Inflammatory macrophage treated with lipopolysaccharide for 4 hours (primary cell): ENCODE measurements at places on chromosomes 11 and 22.

GRCh38 chr11:8937159-8937558 is 4.4 kb upstream of the C11orf16 start:
- DNase-seq: no peak

- DNase-seq: no peak
Observed at GRCh38 chr11:120750647-120751549, 239.3 kb downstream of the GRIK4 start.

DNA sequence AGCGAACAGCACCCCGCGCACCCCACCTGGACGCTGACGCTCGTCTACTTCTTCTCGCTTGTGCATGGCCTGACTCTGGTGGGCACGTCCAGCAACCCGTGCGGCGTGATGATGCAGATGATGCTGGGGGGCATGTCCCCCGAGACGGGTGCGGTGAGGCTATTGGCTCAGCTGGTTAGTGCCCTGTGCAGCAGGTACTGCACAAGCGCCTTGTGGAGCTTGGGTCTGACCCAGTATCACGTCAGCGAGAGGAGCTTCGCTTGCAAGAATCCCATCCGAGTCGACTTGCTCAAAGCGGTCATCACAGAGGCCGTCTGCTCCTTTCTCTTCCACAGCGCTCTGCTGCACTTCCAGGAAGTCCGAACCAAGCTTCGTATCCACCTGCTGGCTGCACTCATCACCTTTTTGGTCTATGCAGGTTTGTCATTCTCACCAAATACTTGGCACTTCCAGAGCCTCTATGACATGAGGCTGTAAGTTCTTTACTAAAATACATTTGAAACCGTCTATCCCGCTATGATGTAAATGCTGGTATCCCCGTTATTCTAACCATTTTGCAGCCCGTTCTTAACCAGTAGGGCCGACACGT is 535 bp downstream of the AQP11 start:
- no peak for DNase-seq

- DNase-seq: no peak
Observed at GRCh38 chr22:35643991-35644390, 4.3 kb upstream of the APOL6 start.

DNA sequence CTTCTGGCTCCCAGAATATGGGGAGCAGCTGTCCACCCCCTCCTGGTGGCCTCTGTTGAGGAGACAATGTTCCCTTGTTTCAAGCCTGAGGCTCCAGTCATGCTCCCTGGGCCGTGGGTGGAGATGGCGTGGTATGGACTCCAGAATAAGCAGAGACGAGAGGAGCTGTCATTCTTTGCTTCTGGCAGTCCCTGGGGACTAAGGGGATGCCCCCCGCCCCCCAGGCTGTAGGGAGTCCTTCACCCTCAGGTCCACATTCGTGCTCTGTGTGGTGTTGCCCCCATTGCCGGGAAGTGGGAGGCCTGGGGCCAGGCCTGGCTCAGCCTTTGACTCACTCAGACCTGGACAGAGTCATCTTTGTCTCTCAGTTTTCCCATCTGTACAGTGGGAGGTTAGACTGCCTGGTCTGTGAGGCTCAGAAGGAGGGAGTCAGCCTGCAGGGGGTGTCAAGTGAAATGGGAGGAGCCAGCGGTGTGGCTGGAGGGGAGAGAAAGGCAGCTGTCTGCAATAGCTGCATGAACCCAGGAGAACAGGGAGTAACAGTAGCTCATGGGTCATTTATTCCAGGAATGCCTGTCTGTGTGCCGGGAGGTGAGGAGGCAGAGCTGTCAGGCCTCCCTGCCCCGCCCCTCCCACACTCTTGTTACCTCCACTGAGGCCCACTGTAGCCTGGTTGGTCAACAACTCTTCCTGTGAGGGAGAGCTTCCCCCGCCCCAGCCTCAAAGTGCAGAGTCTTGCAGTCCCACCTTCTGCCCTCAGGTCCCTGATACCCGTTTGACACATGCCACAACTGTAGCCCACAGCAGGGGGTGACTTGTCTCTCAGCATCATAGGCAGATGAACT is 6.3 kb downstream of the ARHGEF17 start:
- DNase-seq: no peak

- no peak for DNase-seq
Observed at GRCh38 chr11:31779374-31779791, 31.7 kb downstream of the PAX6 start.

GRCh38 chr11:13036235-13036634 is 27.1 kb downstream of the RASSF10 start:
- no peak for DNase-seq

DNA sequence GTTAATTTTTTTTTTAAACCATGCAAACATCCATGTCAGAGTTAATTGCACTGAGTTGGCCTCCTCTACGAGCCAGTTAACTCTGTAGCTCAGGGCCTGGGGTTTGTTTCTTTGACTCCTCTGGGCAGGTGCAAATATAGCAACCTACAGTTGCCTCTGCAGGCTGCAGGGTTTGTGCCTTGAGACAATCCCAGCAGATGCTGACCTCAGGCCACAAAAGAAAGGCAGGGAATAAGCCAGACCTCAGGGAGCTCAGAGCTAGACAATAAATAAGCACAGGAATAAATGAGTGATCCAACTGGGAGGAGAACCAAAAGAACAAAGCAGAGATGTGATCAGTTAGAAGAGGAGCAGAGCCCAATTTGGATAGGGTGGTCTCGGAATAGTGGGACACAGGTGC is 390.8 kb downstream of the SHANK2 start:
- DNase-seq: no peak

DNA sequence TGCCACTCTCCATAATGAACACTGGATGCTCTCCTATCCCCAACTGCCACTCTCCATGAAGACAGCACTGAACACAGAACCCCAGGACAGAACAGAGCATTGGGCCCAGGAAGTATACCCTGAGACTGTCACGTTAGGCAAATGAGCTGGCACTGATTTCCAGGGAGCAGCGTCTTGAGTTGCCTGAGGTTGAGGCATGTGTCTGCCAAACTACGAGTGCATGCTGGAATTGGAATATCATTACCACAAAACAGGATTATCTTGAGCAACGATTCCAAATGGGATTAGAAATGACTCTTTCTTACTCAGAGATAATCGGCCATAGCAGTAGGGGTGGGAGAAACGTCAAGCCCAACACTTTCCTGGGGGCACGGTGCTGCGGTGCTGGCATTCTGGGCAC is 39.9 kb downstream of the CLPB start:
- DNase-seq: no peak

DNA sequence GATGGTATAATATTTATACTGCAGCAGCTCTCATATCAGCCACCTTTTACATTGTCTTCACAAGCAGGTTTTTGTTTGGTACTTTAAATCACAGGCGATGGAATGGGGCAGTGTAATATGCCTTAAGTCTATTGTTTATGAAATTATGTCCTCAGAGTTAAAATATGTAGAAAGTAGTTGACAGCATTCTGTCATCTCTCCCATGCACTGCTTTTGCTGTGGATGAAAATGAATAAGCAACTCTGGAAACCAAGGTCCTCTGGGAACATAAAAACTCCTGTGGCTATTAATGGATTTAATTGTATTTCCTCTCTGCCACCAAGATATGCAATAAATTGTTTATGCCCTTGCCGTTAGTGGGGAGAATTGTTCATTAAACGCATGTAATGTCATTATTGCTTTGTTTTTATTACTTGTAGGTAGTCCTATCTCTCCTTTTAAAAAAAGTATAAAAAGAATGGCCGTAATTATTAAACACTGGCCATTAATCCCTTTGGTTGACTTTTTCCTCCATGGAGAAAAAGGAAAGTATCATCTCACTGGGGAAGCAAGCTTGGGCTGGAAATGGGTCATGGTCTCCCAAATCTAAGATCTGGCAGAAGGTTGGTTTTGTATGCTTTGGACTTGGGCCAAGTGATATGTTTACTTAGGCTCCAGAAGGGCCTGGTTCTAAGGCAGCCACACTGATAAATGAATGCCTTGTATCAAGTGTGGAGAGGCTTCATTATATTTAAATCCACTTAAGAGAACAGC is 13.1 kb downstream of the PACS1 start:
- DNase-seq: no peak

- peak; percentile 42 for DNase-seq
Observed at GRCh38 chr22:40196628-40197360, 19.1 kb downstream of the TNRC6B start.

GRCh38 chr22:43326331-43327156 is 16.6 kb downstream of the SCUBE1 start:
- DNase-seq: no peak

DNA sequence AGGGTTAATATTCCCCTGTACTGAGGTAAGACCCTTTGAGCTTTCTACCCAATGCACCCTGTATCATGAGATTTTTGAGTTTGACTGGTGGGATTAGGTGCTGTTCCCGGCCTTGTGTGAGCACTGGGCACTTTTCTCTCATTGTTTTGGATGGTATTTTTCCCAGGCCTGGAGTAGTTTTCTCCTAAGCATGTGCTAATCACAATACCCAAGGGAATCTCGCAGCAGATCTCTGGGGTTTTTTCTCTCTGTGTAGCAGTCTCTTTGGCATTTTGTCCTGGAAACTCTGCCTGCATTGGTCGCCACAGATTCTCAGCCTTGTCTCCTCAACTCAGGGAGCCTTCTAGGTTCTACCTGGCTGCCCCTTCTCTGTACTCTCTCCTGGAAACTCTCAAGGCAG is 19.9 kb downstream of the IGHMBP2 start:
- DNase-seq: no peak

DNA sequence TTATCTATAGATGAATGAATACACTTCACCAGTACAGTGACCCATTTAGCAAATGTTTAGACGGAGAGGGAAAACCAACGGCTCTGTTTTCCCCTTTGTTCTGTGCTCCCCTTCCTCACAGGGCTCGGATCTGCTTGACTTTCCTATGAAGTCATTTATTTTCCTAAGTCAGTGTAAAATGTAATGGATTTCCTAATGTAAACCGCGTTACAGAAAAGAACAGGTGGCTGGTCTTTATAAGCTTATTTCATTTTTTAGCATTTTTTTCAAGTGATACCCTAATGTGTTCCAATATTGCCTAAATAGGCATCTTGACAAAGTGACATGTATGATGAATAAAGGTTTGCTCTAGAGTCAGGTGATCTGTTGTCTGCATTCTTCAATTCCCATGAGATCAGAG is 207.5 kb downstream of the PGR start:
- no peak for DNase-seq

- no peak for DNase-seq
Observed at GRCh38 chr11:32510039-32510438, 73.6 kb upstream of the EIF3M start.

DNA sequence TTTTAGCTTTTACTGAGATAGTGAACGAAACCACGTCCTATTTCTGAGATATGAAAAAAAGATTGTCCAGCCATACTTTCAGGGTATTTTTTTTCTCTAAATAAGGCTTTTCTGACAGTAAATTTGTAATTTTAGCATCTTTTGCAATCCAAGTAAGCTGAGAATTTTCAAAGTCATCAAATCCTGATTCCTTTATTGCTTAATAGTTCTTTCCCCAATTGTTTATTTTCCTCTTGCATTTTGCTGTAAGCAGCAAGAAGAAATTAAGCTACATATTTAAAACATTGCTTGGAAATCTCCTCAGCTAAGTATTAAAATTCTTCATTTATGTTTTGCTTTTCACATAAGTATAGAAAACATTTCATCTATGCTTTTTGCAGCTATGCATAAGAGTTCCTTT is 493.3 kb upstream of the CCDC179 start:
- no peak for DNase-seq

- no peak for DNase-seq
Observed at GRCh38 chr11:75615751-75616150, 53.1 kb downstream of the MAP6 start.

GRCh38 chr11:69637198-69637940 is 3.6 kb upstream of the CCND1 start:
- no peak for DNase-seq

DNA sequence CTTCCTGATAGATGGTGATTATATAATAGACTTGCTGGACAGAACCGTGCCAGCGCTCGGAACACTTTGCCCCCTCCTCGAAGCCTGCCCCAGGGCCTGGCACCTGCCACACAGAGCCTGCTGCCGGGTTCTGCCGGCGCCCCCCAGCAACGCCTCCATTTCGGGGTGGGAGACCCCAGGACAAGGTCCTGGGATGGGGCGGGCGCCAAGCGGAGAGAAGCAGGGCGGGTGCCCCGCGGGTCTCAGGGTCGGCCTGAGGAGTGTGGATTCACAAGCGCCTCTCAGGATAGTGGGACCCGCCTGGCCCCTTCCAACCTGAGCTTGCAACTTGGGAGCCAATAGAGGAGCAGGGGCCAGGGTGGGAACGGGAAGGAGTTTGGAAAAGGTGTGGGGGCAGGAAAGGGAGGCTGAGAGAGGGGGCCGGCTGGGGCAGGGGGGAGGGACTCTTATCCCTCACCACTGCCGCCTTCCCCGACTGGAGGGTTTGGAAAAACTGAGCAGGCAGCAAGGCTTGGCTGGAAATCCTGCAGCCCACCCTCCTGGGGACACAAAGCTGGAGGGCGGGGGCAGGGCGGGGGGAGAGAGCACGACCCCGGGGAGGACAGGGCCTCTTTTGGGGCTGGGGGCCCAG is 3.3 kb upstream of the BCL9L start:
- no peak for DNase-seq

- DNase-seq: no peak
Observed at GRCh38 chr11:112509300-112509699, 248.6 kb upstream of the PLET1 start.

- peak; percentile 32 for DNase-seq
Observed at GRCh38 chr22:49574881-49575702, 252.6 kb downstream of the BRD1 start.

GRCh38 chr22:44246615-44247326 is 66.0 kb downstream of the SHISAL1 start:
- no peak for DNase-seq

DNA sequence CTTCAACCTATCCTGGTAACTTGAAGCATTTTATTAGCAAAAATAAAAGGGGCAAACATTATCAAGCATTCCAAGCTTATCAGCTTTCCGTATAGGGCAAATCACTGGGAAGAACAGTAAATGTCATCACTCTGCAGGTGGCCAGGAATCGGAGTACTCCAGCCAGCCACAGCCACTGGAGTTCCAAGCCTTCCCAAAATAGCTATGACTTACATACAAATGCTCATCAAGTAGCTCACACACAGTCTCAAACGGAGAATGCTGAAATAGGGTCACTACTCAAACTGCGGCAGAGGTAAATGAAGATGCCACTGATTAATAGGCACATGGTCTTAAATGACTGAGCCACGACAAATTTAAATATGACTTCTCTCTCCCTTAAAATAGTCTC is 2.1 kb downstream of the USP28 start:
- no peak for DNase-seq

- DNase-seq: no peak
Observed at GRCh38 chr11:95252586-95252985, 21.6 kb upstream of the SESN3 start.
